ENCODE measurements at places on chromosomes 2 and 18. TPM values are rescaled to one million over a fixed set of nuclear protein-coding genes. Genes with fewer than 3 reads are reported as not detected.

The DRC1 gene
- 0.39 TPM for total RNA-seq

The PPM1G gene
- total RNA-seq, result 52.4 TPM

The ABCB11 gene
- total RNA-seq, result not detected

The SFT2D3 gene
- total RNA-seq, result 6.0 TPM

The CCL20 gene
- not detected for total RNA-seq

The SPATA3 gene
- total RNA-seq, result not detected

The RNF144A gene
- 18.9 TPM for total RNA-seq

The ALK gene
- not detected for total RNA-seq

The OTOF gene
- 0.13 TPM for total RNA-seq

The LIMS1 gene
- total RNA-seq, result 86.2 TPM

The CPO gene
- total RNA-seq, result 0.32 TPM

The SMC6 gene
- total RNA-seq, result 31.2 TPM

The BMP10 gene
- total RNA-seq, result not detected

The CRYBA2 gene
- total RNA-seq, result not detected

The CRYGD gene
- not detected for total RNA-seq

The SKA1 gene
- 10.7 TPM for total RNA-seq

The EMX1 gene
- not detected for total RNA-seq

The APOB gene
- total RNA-seq, result 1.7 TPM

The FAHD2A gene
- 20.4 TPM for total RNA-seq

The PROC gene
- total RNA-seq, result not detected

The RNU2-63P gene
- not detected for total RNA-seq

The C1GALT1C1L gene
- 1.8 TPM for total RNA-seq

The UPP2 gene
- total RNA-seq, result 0.13 TPM

The HOXD4 gene
- total RNA-seq, result 1.6 TPM

The FRZB gene
- 1.4 TPM for total RNA-seq

The NAT8 gene
- total RNA-seq, result not detected

The PSMA8 gene
- not detected for total RNA-seq

The GULP1 gene
- total RNA-seq, result 114 TPM

The MOCOS gene
- 12.5 TPM for total RNA-seq

The EVA1A gene
- 19.1 TPM for total RNA-seq

The CD302 gene
- total RNA-seq, result 24.0 TPM
